ENCODE measurements at places on chromosomes 4 and X.
A peak's percentile ranks its signal among the peaks of the same experiment; 100 is the strongest.

DNA sequence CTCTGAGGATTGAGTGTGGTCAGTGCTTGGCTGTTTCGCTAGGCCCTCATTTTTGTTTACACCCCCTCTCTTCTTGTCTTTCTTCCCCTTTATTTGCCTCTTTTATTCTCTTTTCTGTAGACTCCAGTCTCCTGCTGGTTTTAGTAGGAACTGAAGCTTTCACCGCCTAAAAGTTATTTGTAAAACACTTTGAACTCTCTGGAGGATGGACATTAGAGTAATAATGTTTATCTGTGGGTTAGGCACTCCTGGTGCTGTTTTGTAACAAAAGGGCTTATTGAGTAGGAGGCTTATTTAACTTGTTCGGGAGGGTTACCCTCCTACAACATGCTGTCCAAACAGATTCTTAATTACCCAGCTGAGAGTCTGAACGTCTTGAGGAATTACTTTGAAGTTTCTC, 1.6 kb upstream of the ARHGAP10 start:
- DNase-seq, result no peak

GRCh38 chr4:154329268-154329868, 162.2 kb downstream of the DCHS2 start:
- DNase-seq, result peak; percentile 46

GRCh38 chrX:152038804-152039203, 64.3 kb upstream of the GABRE start:
- no peak for DNase-seq

DNA sequence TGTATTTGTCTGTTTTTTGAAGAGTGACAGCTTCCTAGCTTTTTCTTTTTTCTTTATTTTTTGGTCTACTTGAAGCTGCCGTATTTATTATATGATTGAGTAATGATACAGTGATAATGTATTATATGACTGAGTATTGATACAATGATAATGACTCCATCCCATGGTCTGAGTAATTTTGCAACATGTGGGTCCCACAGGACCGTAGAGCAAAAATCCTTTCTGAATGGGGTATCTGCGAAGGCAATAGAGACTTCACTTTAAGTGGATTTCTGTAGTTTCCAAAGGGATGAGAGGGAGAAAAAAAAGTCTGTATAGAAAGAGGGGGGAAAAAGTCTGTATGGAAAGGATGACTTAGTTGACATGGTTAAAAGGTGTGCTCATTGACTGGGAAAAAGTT, 41.0 kb downstream of the SLIT2 start:
- DNase-seq, result no peak

DNA sequence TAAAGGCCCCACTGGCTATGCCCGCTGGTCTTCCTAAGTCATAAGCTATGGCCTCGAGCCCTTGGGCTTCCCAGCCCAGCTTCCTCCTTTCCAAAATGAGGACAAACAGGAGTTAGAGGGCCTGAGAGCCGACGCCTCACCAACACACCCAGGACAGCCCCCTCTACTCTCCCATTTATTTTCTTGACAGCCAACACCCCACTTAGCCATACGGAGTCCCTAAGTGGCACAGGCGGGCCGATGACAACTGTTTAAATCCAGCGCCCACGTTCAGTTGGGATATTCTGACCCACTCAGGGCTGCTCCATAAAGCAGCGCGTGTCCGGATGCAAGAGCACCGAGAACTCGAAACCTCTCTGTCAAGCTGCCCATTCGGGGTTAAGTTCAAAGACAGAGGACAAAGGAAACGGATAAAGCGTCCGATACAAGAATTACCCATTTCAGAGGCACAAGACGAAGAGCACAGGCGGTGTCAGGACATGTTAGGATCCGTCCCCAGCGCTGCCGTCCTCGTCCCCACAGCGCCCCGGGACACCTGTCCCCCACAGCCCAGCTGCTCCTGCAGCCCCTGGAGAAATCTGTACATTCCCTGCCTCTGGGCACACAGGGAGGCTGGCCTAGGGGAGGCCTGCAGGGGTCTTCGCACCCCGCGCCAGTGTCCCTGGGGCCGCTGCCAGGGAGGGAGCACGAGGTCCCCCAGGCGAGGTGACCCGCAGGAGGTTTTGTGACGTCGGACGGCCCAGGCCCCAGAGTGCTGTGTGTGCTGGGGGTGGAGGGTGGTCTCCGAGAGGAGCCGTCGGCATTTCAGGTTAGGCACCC, 1.2 kb downstream of the PRKX start:
- DNase-seq, result peak; percentile 6

DNA sequence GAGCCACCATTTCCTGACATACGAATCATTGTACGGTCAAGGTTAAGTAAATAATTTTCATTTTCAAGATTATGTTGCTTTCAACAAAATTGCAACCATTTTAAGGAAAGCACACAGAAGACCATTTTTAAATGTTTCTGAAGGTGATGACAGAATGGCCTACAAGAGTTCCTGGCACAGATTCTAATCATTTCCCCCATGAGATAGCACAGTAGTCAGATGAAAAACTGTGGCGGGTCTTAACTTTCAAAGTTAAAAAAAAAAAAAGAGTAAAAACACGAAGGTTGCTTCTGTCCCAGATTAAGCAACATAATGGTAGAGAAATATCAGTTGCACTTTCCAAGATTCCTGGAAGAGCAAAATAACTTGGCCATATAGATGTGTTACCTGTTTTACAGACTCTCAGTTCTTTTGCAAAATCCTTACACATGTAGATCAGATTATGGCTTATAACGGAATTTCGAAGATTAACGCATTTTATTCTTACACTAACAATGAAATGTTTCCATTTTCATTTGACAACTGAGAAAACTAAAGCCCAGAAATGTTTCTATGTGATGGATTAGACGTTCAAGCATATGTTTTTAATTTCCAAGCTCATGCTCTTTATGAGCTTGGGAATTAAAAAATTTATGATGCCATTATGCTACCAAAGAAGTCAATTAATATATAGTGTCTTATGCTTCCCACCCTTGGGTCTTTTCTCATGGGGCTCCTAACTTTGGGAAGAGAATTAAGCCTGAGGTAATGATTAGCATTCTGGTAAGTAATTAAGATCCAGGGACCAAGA, 335.1 kb upstream of the CLNK start:
- DNase-seq, result no peak
